Stimulated activated CD4-positive, alpha-beta T cell treated with anti-CD3 and anti-CD28 coated beads, TNF-alpha, amount 100 ng/mL, for 24 hours (primary cell): ENCODE measurements at places on chromosomes 11 and 22.

GRCh38 chr22:42807185-42807584 is 49.9 kb downstream of the ARFGAP3 start:
- no peak for DNase-seq

GRCh38 chr22:26002456-26002855 is 166.8 kb upstream of the SEZ6L start:
- DNase-seq, result no peak

- no peak for DNase-seq
These were observed 5.2 kb upstream of the ADORA2A start for GRCh38 chr22:24422102-24422665.

- DNase-seq, result no peak
These were observed 2.0 kb downstream of the CREB3L1 start for GRCh38 chr11:46279126-46280099.

DNA sequence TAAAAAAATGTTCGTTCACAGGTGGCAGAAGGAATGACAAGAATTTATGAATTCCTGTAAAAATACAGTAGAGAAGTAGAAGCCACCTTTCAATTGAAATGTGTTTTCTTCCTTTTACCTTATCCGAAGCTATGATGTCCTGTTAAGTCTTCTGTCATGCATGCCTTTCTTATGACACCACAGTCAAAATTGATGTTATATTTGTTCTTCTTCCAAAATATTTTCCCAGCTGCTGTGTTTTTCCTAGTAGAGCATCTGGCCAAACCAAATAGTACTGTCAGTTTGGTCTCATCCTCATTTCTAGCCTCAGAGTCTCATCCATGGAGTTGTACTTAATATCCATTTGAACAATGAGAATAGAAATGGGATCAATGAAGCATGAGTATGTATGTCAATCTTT is 206.1 kb downstream of the PGR start:
- no peak for DNase-seq

- no peak for DNase-seq
These were observed 27.8 kb downstream of the CD82 start for GRCh38 chr11:44593251-44593650.

DNA sequence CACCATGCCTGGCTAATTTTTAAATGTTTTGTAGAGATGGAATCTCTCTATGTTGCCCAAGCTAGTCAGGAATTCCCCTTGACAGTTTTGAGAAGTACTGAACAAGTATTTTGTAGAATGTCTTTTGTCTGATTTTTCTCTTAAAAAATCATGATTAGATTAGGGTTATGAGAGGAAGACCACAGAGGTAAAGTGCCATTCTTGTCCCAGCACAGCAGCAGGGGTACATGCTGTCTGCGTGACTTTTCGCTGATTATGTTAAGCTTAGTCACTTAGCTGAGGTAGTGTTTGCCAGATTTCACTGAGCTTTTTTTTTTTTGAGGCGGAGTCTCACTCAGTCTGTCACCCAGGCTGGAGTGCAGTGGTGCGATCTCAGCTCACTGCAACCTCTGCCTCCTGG is 13.6 kb upstream of the NUP160 start:
- DNase-seq, result no peak

DNA sequence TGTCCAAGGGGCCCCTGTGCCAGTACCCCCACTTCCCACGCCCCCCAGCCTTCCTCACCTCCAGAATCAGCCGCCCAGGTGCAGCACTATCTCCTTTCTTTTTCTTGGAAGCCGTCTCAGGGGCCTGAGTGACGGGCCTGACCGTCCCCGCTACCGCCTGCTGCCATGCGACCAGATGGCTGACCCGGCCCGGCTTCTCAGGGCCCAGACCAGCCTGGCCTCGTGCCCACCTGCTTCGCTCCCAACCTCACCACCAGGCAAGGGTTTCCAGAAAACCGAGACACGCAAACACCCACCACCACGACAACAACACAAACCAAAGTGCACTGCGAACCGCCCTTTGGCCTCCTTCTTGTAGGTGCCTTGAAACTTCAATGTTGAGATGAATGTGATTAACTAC is 39.1 kb downstream of the MACROD1 start:
- no peak for DNase-seq

GRCh38 chr11:44846852-44847251 is 103.8 kb downstream of the TP53I11 start:
- no peak for DNase-seq

GRCh38 chr22:20131597-20131858 is at the start of gene ZDHHC8:
TSS of gene ZDHHC8 (plus strand) at chr22:20131804. CDS start at chr22:20131948, 144 bp downstream.
- DNase-seq, result peak; percentile 51

DNA sequence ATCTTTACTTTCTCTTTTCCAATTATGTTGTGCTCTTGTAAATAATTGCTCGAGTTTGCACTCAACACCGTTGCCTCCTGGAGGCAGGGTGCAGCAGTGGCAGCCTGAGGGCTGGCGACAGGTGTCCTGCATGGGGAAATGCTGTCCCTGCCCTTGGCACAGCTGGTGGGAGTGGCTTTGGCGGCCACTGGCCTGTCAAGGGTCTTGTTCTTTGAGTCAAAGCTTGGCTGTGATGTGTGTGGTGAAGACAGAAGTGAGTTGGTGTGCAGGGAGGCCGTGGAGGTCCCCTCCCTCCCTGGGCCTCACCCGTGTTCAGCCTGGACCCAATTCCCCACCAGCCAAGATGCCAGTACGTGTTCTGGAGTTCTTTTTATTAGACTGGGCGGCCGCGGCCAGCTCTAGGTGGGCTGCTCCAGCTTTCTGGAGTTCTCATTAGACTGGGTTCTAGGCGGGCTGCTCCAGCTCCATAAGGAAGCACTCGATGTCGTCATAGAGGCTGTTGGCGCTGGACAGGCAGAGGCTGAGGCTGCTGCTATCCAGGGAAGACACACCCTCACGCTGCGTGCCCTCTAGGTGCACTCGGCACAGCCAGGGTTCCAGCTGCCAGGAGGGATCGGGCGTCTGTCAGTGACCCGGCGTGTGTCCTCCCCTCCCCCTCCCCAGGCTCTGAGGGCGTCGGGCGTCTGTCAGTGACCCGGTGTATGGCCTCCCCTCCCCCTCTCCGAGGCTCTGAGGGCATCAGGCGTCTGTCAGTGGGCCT is 3.4 kb downstream of the IRF7 start:
- DNase-seq, result no peak

DNA sequence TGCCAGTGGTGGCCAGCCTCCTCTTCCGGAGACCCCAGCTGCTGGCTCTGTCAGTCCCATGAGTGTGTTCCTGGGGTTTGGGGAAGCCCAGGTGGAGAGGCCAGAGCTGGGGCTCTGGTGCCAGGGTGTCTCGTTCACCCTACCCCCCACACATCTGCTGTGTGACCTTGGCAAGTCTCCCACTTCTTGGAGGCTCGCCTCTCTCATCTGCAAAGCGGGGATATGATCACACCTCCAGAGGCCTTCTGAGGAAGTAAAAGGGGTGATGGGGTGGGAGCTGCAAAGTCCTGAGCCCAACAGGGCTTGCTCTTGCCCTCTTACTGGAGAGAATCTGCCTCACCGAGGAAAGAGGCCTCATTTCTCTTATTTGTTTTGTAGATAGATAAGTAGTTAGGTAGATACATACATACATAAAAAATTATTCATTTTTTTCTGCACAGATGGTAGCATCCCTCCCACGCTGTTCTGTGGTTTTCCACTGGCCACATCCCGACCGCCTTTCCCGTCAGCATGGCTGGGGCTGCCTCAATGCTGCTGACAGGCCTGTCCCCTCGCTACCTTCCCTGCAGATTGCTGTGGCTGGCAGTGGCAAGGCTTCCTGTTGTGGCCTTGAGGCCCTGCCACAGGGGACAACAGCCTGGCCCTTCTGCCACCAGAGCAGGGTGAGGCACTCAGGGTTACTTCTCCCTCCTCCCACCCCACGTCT is 23.9 kb downstream of the MYO7A start:
- DNase-seq, result peak; percentile 62

DNA sequence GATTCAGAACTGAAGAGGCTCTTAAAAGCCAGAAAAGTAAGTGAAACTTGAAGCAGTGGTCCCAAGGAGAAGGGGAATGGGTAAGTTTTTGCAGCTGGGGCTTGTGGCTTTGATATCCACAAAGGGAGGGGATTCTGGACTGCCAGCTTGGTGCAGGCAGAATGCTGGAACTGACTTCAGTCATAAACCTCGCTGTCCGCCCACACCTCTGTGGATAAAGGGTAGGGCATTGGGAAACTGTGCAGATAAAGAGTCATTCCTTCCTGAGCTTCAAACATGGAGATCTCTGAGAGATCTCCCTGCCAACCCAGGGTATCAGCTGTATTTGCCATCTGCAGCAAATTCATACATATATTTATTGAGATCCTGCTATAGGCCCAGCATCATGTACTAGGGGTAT is 124.3 kb upstream of the OR9Q1 start:
- DNase-seq, result no peak

- no peak for DNase-seq
These were observed 477.0 kb upstream of the CHORDC1 start for GRCh38 chr11:90699791-90700400.

DNA sequence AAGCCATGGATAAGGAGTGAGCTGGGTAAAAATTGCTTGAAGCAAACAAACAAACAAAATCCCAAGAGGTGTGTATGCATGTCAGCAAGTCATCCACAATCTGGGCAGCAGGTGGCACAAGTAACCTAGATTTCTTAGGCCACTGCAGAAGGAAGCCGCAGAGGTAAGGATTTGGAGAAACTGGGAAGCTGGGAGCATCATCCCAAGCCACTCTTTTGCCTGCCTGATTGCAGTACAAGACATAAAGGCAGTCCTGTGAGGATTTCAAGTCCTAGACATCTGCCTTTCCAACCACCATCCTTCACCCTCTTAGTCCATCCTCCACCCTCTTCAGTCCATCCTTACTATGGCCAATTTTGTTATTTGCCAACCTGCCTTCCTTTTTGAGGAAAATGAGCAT is 67.2 kb upstream of the BMAL1 start:
- no peak for DNase-seq

- no peak for DNase-seq
These were observed 30.7 kb downstream of the TIMP3 start for GRCh38 chr22:32832174-32832573.

DNA sequence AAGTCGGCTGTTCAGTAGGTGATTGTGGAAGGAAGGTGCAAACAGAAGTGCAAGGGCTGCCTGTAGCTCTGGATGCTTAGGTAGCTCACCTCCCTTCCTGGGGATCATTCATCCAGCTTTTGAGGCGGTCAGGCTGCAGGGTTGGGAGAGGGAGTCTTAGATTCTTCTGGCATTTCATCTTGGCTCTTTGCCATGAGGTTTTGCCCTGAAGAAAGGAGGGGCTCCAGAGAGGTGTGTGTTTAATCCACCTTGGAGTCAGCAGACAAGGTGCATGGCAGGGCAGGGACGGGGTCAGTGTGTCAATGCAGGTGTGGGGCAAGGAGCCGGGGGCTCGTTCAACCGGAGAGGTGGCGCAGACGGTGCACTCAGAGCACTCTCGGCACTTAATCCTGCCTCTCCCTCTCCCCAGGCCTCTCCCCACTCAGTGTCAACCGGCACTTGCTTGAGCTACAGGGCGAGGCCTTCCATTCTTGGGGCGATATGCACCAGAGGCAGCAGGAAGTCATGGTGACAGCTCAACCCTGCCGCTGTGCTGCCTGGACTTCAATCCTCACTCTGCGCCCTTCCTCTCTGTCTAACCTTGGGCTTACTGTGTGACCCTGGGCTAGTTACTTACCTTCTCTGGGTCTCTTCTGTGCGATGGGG is 7.2 kb downstream of the ADAMTS15 start:
- DNase-seq, result no peak

- DNase-seq, result no peak
These were observed 98.6 kb downstream of the TENM4 start for GRCh38 chr11:79342236-79342635.

- DNase-seq, result no peak
These were observed 111.1 kb downstream of the CTTN start for GRCh38 chr11:70509476-70509875.

GRCh38 chr11:108891143-108891542 is 226.3 kb downstream of the DDX10 start:
- no peak for DNase-seq

DNA sequence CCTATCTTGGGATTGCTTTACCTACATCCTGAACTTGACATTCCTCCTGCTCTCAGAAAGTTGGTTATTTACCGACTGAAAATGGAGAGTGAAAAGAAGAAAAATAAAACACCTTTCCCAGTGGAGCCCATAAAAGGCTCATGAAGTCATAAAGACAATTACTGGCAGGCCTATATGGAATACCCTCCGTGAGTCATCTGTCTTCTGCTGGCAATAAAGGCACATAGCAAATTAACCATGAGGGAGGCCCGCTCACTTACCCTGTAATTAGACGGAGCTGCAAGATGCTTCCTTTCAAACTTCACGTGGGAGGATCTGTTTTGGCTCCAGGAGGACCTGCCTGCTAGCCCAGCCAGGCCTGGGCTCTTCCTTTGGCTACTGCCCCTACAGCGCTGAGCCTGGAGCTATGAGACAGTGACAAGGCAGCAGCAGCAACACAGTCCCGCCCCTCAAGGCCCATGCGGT is 540.4 kb downstream of the BUD13 start:
- DNase-seq, result no peak

GRCh38 chr11:122813176-122813893 is 25.0 kb upstream of the CRTAM start:
- no peak for DNase-seq

DNA sequence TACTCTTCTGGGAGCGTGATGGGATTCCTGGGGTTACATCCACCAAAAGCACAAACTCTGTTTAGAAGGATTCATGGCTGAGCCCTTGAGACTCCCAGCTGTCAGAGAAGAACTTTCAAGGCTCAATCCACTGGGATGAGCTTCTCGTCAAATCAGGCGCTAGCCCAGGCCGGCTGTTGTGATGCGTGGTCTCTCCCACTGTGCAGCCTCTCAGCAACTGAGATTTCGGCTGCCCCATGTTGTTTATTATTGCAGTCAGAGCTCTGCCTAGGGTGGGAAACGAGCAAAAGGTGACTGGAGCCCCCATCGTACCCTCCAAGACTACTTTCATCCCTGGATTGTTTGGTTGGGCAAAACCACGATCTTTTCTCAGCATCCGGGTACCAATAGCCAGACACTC is 251.6 kb downstream of the ETS1 start:
- no peak for DNase-seq

GRCh38 chr11:119991022-119991404 is 146.9 kb downstream of the TRIM29 start:
- DNase-seq, result no peak
